ENCODE measurements at places on chromosomes 7 and 10. TPM values are rescaled to one million over a fixed set of nuclear protein-coding genes. Genes with fewer than 3 reads are reported as not detected.
A peak's percentile ranks its signal among the peaks of the same experiment; 100 is the strongest.

- DNase-seq = no peak
These were observed 144.6 kb upstream of the TMEM106B start for GRCh38 chr7:12066521-12066920.

GRCh38 chr10:639751-640672 is 49.5 kb downstream of the DIP2C start:
- DNase-seq = no peak

GIMAP6 gene
- total RNA-seq = 0.09 TPM

C7orf33 gene
- not detected for total RNA-seq

- peak; percentile 14 for DNase-seq
These were observed 277.6 kb upstream of the SORCS1 start for GRCh38 chr10:107442035-107442505.

- no peak for DNase-seq
These were observed 4.6 kb upstream of the C10orf95 start for GRCh38 chr10:102455893-102456471.

DNA sequence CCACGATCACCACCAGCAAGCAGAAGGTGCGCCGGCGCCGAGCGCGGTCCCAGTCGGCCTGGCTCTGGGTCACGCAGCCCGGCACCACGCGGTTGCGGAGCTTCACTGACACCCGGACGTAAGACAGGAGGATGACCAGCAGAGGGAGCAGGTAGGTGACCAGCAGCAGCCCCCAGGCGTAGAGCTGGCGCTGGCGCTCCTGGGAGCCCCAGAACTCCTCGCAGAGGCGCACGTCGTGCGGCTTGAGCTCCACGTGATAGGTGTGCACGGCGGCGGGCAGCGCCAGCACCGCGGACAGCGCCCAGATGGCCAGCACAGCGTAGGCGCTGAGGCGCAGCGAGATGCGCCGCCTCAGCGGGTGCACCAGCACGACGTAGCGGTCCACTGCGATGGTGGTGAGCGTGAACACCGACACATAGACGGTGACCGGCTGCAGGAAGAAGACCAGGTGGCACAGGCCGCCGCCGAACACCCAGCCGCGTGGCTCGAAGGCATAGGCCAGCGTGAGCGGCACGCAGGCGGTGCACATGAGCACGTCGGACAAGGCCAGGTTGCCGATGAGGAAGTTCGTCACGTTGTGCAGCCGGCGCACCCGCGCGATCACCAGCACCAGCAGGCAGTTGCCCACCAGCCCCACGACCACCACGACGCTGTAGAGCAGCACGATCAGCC is 920 bp downstream of the PRLHR start:
- peak; percentile 69 for DNase-seq

NUTM2A gene
- 3.0 TPM for total RNA-seq

- no peak for DNase-seq
These were observed 234.3 kb upstream of the IGFBP3 start for GRCh38 chr7:46155367-46155766.

RNF32 gene
- 3.2 TPM for total RNA-seq
